ENCODE measurements at places on chromosomes 12 and 14.

DNA sequence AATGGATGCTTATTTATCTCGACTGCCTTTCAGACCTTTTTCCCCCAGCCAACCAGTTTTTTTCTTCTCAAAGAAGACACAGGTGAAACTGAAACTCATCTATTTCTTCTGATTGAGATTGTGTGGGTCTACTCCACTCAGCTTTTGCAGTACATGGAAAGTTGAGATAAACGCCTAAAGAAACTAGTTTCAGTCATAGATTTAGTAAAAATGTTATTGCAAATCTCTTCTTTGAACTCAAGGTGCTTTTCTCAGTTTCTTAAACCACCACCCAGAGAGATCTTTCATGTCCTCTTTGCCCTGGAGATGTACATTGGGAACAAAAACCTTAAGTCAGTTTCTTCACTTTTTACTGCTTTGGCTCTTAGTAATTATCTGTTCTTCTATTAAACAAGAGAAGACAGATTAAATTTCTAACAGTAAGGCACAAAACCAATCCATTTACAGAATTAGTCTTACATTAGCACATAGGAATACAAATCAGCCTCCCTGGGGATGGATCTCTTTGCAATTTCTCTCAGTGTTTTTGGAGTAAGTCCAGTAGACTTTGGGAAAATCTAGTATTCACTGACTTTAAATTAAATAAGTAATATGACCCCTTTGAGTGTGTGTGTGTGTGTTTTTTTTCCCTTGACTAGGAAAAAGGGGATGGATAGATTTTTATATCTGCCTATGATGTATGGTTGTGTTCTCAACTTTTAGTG, 11.6 kb downstream of the FBXW8 start:
- no peak for DNase-seq

DNA sequence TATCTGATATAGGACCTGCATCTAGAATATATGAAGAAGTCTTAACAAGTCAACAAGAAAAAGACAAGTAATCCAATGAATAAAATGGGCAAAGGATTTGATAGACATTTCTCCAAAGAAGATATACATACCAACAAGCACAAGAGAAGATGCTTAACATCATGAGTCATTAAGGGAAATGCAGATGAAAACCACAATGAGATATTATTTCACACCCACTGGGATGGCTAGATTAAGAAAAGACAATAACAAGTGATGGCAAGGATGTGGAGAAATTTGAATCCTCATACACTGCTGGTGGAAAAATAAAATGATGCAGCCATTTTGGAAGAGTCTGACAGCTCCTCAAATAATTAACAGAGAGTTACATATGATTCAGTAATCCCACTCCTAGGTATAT, 502.6 kb downstream of the FUT8 start:
- DNase-seq: peak; percentile 32

DNA sequence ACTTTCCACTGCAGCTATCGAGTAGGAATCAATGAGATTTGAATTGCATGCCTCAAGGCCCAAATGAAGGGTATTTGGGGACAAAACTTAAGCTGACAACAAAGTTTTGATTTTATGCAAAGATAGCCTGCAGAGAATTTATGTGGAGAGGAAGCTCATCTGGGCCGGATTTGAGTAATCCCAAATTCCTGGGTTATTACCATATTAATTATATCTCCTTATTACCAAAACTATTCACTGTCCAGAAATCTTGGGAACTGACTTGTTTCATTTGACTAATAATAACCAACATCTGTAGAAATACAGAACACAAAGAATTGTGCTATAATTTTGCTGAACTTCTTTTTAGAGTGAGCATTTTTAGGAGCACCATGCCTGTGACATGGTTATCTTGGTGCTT, 70.4 kb downstream of the KITLG start:
- DNase-seq: no peak

DNA sequence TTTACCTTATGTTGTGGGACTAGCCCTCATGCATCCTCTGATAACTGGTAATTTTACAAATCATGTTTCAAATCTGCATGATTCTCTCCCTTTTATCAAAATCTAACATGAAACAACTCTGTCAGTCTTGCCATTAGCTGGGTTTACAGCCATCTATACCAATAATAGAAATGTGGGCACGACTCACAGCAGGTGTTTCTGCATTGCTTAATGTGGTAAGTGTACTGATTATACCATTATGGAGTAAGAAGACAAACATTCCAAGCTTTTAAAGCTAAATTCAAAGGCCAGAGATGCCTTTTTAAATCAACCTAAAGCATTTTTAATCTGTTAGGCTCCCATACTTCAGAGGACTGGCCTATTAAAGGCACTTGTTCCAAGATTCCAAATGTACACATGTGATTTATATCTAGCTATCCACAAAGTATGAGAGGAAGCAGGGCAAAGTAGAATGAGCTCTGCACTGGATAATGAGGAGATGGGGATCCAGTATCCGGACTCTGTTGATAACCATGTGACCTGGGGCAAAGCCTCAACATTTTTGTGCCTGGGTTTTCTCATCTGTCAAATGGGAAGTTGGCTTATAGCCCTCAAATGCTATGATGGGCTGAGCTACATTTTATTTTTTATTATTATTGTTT, 52.3 kb upstream of the FUT8 start:
- DNase-seq: peak; percentile 46

DNA sequence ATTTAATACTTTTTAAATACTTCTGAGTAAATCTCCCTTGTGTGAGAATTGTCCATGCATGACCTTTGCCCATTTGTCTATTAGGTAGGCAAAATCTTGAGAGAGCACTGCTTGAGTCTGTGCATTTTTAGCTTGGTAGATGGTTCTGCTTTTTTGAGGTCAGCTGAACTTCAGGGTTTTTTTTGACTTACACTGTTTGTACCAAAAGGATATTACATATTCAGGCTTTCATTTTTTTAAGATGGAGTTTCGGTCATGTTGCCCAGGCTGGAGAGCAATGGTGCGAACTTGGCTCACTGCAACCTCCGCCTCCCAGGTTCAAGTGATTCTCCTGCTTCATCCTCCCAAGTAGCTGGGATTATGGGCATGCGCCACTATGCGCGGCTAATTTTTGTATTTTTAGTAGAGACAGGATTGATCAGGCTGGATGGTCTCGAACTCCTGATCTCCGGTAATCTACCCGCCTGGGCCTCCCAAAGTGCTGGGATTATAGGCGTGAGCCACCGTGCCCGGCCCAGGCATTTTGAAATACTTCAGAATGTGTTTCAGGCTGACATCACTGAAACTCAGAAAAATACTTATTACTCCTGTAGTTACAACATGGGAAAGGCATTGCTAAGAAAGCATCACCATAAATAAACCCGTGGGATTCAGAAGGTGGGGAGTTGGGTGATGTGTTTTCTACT, 11.1 kb downstream of the RASSF3 start:
- DNase-seq: peak; percentile 53

DNA sequence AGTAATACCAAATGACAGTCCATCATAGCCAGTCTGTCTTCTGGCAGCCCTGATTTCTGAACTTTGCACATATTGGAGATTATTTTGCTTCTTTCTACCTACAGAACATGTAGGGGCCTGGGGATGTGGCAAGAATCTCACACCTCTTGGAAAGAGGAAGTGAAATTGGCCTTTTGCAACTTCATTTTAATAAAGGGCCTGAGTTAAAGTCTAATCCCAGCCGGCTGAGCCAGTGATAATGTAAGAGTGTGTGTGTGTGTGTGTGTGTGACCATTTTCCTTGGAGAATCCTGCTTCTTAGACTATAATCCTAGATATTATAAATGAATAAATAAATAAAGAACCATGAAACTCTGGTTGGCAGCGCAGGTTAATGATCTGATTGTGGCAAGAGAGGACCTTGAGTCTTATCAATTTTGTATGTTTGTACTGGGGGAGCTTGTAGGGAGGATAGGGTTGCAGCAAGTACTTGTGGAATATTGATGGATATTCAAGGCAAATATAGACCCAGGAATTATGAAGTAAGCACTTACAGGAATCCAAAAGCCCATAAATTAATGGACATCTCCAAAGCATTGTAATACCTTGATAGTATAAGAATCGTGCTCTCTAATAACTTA, 233.2 kb upstream of the AMIGO2 start:
- no peak for DNase-seq

DNA sequence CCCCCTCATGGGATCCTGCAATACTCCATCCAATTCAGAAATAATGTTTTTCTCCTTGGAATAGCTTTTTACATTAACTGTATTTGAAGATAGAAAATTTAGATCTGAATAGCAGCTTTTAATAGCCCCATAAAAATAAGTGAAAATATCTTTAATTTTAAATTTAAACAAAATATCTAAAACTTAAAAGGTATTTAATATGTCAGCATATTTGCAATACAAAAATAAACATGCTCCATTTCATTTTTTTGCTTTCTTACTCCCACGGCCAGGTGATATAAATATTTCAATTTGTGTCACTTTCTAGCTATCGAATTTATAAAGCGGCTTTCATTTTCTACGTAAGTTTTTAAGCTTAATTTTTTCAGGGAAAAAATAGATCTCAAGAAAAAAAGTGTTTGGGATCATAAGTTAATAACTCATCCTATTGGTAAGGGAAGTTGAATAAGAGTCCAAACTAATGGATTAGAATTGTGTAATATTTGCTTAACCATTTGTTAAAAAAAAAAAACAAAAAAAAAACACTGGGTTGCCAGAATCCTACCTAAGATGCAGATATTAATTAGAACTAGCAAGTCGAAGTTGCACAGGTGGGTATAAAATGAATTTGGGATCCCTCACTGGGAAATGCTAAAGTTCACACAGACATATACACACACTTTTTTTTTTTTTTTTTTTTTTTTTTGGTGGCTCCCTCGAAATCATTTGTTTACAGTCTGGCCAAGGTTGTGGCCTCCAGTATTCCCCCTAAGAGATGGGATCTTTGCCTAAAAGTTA, 47.6 kb downstream of the PPP2R5C start:
- no peak for DNase-seq

GRCh38 chr12:50192908-50193307, 25.7 kb upstream of the CERS5 start:
- DNase-seq: no peak

GRCh38 chr12:131962069-131962468, 12.3 kb downstream of the EP400 start:
- no peak for DNase-seq

- DNase-seq: no peak
These were observed 63.9 kb downstream of the BEGAIN start for GRCh38 chr14:100523131-100523842.

DNA sequence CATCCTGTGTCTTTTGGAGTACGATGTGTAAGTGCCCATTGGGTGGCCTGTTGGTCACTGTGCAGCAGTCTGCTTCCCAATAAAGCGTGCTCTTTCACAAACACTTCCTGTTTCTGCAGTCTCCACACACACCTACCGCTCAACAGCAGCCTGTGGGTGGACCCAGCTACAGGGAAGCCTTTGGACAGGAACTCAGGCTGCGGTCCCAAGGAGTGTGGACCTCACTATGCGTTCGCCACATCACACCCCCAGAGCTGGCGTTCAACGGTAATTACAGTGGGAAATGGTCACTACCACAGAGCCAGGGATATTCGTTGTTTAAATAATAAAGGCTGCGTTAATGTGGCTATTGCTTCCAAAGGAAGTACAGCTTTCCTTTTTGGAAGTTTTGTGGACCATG, 16.2 kb downstream of the PSMC1 start:
- no peak for DNase-seq

GRCh38 chr12:130838284-130838950, 633 bp downstream of the STX2 start:
- peak; percentile 35 for DNase-seq

DNA sequence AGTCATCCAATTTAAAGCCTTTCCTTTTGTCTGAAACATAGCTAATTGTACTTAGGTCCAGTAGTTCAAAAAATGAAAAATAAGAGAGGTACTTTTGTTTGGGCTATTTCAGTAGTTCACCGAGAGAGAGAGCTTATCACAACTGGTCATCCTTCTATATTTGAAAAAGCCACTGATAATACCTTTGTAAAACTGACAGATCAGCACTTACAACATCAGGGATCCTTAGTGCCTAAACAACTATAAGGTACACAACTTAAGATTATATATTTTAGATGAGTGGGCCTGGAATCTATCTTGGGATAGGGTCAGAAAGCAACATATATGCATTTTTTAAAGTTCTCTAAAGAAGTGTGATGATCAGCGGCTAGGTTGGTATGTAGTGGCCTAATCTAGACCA, 97.9 kb downstream of the SOX5 start:
- DNase-seq: no peak

DNA sequence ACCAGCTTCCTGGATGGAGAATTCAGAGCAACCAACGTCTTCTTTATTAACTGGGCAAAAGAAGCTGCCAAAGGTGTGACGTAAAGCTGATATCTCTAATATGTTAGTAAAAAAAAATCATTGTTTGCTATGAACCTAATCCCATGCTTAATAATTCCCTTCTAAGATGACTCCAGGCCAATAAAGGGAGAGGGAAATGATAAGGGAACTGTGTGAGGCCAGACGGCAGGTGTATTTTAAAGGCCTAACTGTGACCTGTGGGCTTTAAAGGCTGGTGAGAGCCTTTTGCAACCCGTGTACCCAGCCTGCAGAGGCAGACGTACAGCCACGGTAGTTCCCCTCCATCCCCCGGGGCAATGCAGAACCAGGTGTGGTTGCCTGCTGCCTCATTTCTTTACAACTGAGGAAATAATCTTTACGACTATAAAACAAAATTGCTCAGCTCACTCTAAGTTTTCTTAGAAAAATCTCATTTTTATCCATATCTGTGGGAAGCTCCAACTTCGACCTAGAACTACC, 370.6 kb downstream of the EGLN3 start:
- DNase-seq: no peak

DNA sequence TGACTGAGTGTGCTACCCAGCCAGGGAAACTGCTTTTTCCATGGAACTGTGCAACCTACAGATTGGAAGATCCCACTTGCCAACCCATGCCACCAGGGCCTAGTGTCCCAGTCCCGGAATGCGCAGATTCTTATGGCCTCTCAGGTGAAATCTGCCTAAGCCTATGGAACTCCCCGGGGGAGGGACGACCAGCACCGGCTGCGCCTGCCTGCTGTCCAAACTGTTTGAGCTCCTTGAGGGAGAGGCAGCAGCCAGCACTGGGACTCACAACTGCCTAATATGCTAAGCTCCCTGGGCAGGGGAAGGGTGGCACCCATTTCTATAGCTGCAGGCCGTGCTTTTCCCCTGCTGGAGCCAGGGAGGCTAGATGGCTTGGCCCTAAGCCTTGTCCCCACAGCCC, 92.5 kb upstream of the GZMB start:
- no peak for DNase-seq

GRCh38 chr12:106758349-106759110, 16.0 kb upstream of the RIC8B start:
- DNase-seq: no peak

DNA sequence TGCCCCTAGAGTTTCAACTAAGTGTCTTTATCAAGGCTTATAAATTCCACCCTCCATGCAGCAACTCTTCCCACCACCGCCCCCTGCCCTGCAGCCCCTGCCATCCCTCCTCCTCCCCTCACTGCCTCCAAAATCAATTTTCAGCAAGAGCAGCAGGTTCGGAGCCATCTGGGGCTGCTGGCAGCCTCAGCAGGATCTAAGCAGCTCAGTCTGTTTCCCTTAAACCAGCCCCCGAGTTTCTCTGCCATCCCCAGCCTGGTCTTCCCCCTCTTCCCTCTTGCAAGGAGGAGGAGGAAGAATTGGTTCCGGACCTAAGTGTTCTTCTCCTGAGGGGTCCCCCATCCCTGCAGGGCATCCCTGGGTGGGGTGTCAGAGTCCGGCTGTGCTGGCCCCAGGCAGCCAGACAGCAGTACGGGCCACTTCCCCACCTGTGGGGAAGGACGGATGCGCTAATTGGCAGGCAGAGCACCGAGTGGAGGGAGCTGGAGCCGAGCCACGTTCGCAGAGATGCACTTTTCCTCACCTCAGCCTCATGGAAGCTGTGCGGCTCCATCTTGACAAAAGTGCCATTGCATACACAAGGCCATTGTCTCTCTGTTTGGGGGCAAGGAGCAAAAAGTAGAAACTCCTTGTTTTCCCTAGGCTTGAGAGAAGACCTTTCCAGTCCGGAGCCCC, 189.3 kb downstream of the KCNA5 start:
- no peak for DNase-seq

All from epithelial cell of esophagus (primary cell).